ENCODE measurements at places on chromosomes 13 and 19.

GRCh38 chr13:60417734-60418133 lies 20.7 kb downstream of the TDRD3 start:
- DNase-seq: no peak

GRCh38 chr13:100534147-100534843 lies 54.3 kb downstream of the GGACT start:
- no peak for DNase-seq

GRCh38 chr13:70568571-70568970 lies 460.3 kb upstream of the KLHL1 start:
- no peak for DNase-seq

- DNase-seq: no peak
Measured at GRCh38 chr13:28493740-28494503, 1.0 kb downstream of the FLT1 start.

- DNase-seq: no peak
Measured at GRCh38 chr13:108609353-108609752, 20.1 kb upstream of the MYO16 start.

- no peak for DNase-seq
Measured at GRCh38 chr13:20901668-20902437, 693 bp downstream of the XPO4 start.

DNA sequence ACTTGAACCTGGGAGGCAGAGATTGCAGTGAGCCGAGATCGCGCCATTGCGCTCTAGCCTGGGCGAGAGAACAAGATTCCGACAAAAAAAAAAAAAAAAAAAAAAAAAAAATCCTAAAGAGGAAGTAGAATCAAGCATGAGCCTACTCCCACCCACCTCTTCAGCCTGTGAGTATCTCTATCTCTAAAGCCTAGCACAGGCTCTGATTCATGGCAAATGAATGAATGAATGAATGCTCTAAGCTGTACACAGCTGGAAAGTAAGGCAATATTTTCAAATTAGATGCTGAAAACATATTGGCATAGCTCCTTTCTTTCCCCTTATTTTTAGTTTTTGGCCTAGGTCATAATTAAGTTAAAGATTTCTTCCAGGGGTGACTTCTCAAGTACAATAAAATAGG lies 35.7 kb upstream of the FAM216B start:
- no peak for DNase-seq

GRCh38 chr13:24613755-24614154 lies 66.5 kb upstream of the ATP12A start:
- DNase-seq: no peak

GRCh38 chr19:5631567-5632240 lies 8.8 kb downstream of the SAFB start:
- no peak for DNase-seq

DNA sequence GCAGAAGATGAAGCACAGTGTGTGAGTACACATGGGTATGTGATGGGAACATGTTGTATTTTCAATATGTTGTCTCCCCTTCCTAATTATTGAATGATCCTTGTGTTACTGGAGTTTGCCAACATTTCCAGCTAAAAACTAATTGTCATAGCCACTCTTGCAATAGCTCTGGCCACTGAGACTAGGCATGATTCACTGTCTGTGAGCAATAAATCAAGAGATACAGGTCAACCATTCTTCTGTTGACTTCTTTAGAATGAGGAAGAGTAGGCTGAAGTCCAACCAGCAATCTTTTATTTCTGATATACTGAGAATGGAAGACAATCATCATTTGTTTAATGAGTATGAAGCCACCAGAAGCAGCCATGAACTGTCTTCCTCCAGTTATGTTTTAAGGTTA lies 413.9 kb downstream of the SLITRK5 start:
- DNase-seq: no peak

DNA sequence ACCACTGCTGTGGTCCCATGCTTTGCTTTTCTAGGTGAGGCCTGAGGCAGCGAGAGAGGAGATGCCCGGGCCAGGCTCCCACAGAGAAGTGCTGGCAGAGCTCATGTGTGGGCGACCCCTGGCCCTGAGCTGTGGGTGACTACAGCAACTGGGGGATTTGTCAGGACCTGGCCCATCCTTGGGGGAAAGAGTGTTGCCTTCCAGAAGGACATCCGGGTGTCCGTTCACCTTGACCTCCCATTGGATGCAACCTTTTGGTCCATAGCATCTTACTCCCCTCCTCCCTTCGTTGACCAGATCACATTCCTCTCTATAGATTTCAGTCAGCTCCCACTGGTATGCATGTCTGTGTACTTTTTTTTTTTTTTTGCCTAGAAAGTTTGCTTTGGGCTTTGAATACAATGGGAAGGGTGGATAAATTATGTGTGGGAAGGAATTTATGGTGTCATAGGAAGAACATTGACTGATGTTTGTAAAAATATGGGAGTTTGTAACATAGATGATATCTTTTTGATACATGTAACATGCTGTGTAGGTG lies 84.2 kb upstream of the RNF113B start:
- no peak for DNase-seq

DNA sequence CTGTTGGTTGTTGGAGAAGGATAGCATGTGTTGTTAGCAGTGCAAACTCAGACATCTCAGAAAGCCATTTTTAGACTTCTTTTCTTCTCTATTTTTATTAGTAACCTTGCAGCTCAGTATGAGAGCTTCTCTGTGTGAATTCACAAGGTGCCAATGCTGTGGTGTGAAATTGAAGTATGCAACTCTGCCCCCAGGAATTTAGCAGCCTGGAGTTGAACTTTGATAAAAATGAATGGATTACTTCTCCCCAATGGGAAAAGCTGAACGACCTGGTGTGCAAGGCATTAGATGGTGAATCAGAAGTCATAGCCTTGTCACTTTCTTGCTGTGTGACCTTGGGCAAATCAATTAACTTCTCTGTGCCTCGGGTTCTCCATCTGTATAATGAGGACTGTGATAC lies 512.3 kb upstream of the PCDH9 start:
- no peak for DNase-seq

- no peak for DNase-seq
Measured at GRCh38 chr19:37243206-37243632, 25.2 kb downstream of the ZNF383 start.

DNA sequence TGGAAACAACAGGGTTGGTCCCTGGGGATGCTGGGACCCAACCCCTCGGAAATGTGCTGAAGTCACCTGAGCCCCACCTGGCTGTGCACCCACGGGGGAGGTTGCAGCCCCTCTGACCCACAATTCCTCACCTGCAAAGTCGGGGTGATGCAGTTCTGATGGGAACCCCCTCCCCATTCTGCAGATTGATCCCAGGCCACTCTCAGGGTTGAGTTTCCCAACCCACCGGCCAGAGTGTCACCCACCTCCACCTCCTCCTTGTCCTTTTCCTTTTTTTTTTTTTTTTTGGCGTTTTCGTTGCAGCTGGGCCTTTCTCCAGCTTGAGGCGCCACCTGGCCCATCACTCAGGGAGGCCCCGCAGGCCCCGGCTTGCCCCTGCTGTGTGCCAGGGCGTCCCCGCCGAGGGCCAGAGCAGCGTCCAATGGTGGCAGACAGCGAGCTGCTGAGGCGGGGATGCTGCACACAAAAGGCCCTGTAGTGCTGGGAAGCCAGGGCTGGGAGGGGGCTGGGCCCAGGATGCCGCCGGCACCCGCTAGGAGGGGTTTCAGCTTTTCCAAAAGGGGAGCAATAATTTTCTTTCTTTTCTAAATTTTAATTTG lies 4.6 kb downstream of the PIK3R2 start:
- no peak for DNase-seq

DNA sequence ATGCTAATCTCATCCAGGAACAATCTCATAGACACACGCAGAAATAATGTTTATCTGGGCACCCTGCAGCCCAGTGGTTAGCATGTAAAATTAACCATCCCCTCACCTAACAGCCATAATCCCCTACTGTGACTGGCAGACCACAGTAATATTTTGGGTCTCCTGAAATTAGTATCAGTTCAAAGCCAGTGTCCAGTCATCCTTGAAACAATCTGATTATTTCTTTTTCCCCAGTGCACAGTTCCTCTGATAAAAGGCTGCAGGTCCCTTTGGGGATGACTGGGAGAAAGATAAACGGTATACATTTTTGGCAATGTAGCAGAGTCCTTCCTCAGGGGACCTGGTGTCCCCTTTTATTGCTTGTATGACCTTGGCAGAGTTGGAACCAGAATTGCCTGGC lies 50.4 kb upstream of the CYSLTR2 start:
- DNase-seq: no peak

DNA sequence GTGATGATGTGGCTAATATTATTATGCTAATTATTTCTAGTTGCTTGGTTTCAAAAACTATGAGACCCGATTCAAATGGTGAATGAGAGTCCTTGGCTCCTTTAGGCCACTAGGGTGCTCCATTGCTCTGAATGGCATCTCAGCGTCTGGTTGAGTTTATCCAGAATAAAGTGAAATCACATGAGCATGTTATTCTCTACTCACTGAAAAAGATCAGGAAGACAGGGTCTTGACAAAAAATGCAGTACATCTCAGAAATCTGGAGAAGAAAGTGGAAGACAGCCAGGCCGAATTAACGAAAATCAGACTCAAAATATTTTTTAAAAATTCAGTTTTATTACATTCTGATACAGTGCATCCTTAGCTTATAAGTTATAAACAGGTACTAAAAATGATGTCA lies 516.2 kb downstream of the MYO16 start:
- no peak for DNase-seq

GRCh38 chr19:46056536-46056935 lies 15.7 kb upstream of the IGFL4 start:
- no peak for DNase-seq

GRCh38 chr13:23583491-23583890 lies 13.3 kb downstream of the TNFRSF19 start:
- DNase-seq: no peak

GRCh38 chr19:17680230-17680722 lies 7.9 kb downstream of the UNC13A start:
- no peak for DNase-seq

- DNase-seq: no peak
Measured at GRCh38 chr19:980133-980998, 3.8 kb upstream of the WDR18 start.

DNA sequence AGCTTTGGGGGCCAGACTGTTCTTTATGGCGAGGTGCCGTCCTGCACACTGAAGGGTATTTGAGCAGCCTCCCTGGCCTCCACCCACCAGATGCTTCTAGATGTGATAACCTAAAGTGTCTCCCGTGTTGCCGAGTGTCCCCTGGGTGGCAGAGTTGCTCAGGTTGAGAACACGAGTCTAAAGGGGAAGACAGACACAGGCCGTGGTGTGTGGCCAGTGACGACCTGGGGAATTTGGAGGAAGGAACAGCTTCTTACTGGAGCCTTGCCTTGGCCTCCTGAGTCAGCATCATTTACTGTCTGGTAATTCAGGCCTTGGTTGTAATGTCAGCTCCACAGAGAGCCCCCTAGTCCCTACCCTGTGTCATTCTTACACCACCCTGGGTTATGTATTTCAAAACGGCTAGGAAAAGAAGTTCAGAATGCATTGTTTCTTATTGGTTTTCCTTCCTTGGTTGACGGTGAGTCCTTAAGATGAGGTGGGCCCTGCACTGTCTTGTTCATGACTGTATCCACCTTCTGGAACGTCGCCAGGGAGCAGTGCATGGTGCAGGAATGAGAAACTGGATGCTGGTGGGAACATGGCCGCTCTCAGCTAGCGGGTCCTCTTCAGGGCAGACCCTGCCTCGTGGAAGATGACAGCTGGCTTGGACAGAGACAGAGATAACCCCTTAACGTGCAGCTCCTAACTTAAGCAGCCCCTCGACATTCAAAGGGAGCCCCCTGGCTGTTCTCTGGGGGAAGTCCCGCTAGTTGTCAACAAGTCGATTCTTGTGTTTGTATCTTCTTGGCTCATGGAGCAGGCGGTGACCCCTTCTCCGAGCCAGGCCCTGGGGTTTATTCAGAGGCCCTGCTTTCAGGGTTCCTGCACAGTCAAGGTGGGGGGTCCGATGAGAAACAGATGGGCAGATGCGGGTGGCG lies 7.2 kb downstream of the SIN3B start:
- DNase-seq: no peak

- no peak for DNase-seq
Measured at GRCh38 chr13:52847682-52848432, 583 bp downstream of the PCDH8 start.

DNA sequence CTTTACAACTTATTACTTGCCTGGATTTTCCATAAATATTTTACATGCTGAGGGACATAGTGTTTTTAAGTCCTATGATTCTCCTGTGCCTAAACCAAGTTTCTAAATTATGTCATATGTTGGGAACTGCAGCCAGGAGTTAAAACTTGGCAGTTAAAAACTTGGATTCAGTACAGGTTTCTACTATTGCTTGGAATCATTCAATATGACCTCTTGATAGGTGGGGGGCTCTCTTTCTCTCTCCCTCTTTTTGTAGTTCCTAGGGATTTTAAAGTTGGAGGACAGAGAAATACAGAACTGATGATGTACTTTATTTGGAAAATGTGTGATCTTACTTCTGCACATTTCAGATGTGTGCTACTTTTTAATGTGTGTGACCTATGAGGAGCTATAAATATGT lies 4.7 kb downstream of the CSNK1A1L start:
- no peak for DNase-seq

GRCh38 chr13:24218338-24218737 lies 57.8 kb downstream of the SPATA13 start:
- no peak for DNase-seq

DNA sequence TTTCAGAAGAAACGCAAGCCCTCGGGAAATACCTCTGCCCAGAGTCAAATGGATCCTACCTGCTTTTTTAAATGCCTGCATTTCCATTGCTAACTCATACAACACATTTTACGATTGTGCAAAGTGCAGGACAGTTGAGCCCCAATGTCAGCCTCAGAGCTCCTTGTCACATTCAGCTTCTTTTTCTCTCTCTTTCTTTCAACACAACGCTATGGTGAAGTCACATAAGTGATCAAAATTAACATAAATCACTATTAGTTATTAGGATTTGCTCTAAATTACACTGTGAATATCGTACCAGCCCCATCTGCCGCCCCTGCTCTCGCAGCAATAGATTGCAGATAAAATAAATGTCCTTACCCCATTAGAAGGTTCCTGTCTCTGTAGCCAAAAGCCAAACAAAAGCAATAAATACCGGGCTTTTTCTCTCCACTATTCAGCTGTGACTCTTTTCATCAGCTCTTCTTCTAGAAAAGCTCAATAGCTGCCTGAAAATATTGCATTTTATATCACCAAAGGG lies 8.8 kb downstream of the POU4F1 start:
- no peak for DNase-seq

- DNase-seq: no peak
Measured at GRCh38 chr13:100627120-100627519, 38.5 kb upstream of the GGACT start.

DNA sequence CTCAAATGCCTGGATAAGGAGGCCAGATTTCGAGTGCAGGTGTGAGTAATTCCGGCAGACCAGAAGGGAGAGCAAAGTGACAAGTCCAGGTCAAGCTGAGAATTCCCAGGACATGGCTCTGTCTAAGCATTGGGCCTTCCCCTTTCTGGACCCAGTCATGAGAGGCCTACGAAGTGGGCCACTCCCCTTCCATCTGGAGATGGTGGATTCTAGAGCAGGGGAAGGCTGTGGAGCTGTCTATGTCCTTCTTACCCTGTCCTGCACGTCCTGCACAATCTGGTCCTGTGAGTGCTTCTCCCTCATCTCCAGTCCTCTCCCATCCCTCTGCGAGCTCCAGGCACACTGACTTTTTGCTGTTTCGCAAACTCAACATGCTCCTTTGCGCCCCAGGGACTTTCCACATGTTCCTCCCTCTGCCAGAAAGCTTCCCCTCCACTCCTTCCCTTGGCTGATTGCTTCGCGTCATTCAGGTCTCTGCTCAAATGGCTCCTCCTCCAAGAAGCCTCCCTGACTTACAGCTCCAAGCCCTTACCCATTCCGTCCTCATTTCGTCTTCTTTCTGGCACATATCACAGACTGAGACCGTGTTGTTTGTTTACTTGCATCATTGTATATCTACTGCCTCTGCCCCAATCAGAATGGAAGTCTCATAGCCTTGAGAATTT lies 193.2 kb downstream of the URI1 start:
- DNase-seq: no peak

All from stimulated activated CD4-positive, alpha-beta T cell treated with anti-CD3 and anti-CD28 coated beads, TNF-alpha, amount 100 ng/mL, for 1 hour (primary cell).